ENCODE measurements at places on chromosomes 3 and 15.

DNA sequence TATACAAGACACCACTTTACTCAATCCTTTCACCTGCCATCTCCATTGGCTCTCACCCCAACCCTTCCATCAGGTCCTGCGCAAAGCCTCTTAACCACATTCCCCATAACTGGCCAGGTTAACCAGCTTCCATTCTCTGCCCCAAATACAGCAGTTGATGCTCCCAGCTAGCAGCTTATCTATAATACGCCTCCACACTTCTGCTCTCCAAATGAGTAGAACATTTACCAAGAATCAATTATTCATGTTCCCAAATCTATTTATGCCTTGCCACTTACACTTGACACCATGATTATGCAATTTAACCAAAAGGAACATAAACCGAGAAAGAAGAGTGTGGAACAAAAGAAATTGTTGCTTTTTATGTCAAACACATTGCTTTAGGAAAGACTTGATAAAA, 103.7 kb upstream of the TPM1 start:
- DNase-seq = no peak

DNA sequence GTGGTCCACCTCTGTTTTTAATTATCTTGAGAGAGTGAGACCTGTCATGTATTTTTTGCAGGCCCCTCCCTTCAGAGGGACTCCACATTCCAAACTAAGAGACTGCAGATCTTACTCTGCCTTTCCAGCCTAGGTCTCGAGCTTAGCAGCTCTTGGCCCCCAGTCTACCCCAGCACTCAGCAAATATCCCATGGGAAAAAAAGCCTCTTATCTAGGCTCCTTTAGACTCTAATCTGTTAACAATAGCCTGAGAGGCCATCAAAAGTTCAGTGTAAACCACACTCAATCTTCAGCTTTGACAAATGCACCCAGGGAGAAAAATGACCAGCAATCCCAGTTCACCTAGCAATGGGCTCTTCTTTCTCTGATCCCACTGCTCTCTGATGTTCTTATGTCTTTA, 8.6 kb upstream of the BLM start:
- DNase-seq = no peak

- no peak for DNase-seq
Observed at GRCh38 chr3:12893247-12893646, 51.9 kb upstream of the RPL32 start.

DNA sequence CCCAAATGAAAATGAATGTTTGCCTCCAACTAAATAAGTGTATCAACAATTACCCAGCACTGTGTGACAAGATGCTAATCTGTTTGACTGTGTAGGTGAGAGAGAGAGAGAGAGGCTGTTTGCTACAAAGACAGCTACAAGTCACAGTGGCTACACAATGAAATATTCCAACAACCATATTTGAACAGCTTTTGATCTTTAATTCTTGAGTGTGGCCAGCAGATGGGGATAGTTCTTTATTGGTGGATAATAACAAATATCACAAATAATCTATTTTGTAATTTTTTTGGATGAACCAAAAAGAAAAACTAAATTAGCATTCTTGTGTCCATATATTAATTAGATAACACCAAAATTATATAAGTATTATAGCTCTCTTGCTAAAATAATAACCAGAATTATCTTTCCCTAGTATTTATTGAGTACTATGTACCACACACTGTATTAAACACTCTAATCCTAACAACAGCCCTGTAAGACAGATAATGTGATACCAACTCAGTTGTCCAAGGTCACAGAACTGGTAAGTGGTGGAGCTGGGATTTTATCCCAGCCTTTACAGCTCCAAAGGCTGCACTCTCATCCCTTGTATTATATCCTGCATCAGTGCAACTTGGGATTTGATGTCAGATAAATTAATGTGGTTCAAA, 61.9 kb upstream of the C3orf80 start:
- no peak for DNase-seq

GRCh38 chr3:72383883-72384282, 464.4 kb downstream of the SHQ1 start:
- DNase-seq = no peak

DNA sequence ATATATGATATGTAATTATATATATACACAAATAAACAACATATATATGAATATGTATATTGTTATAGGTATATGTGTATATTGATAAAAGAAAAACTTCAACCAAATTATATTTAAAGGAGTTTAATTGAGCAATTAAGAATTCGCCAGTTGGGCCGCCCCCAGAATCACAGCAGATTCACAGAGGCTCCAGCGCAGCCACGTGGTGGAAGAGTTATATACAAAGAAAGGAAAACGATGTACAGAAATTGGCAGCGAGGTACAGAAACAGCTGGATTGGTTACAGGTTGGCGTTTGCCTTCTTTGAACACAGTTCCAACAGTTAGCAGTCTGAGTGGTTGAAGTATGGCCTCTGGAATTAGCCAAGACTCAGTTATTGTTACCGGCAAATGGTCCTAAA, 137.3 kb upstream of the SLC24A5 start:
- no peak for DNase-seq

DNA sequence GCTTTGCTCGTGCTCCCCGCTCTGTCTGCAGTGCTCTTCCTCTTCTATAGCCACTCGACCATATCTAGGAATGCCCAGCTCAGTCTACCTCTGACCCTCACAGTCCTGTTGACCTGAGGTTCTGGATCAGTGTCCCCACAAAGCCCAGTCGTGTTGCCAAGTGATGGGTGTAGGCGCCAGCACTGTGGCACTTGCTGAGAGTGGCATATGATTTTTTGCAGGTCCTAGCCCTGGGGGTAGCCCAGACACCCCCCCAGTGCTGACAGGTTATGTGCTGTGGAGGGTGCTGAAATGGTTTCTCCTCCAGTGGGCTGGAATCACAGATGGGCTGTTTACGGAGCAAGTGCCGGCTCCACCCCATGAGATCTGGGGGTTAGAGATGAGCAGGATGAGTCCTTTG, 32.5 kb downstream of the ACAD9 start:
- no peak for DNase-seq

- DNase-seq = no peak
Observed at GRCh38 chr3:12982619-12983101, 90.6 kb downstream of the IQSEC1 start.

DNA sequence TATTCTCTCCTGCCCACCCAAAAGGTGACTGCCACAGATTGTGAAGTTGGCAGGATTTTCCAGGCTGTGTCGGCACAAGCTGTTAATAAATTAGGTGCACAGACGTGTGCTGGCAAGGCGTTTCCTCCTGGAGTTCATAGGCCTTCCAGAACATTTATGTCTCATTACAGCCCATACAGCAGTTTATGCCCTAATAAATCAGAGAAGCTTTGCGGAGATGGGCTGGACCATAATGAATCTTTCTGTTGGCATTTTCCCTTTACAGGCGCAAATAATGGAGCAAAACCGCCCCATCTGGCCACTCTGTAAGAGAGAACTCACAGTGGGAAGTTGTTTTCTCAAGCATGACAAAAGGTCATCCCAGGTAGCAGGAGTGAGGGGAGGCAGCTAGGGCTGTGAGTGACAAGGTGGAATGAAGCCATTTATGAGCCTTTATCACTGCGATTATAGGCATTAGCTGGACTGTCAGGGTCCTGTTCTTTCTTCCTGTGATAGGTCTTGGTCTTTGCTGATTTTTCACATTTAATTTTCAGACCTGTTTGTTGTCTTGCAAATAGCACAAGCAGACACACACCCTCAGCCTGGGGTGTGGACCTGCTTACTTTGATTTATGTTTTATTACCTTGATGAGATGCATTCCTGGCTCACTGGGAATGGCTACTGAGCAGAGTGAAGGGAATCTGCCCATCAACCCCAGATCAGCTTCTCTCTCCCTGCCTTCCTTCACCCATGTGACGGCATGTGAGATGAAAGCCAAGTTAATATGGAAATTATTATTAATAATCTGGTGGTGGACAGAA, 257.5 kb downstream of the LRTM1 start:
- no peak for DNase-seq

DNA sequence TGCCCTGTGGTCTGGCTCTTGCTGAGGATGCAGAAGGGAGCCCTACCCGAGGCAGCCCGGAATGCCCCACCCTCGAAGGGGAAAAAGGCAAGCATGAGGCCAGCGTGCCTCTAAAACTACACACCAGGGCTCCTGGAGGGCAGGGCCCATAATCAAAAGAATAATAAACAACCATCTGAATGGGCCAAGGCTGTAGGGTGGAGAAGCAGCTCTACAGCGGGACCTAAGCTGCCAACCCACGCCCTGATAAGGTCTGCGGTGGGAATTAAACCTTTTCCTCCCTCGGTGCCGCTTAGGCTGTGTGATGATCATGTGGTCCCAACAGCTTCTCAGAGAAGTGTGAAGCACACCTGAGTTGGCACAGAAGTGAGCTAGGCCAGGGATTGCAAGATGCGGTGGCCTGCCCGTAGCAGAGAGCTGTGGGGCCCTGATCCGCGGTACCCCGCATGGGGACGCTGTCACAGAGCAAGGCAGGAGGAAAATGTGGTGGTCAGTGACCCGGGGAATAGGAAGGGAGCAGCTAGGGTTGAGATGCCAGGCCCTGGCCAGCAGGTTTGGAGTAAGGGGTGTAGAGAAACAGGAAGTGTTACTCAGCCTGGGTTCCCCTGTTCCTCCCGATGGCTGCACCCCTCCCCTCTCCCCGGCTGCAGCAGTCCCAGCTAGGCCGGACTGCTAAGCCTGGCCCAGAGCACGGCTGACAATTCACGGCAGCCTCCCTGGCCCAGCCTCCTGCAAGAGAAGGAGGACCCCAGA, 1.1 kb upstream of the C15orf62 start:
- DNase-seq = no peak

DNA sequence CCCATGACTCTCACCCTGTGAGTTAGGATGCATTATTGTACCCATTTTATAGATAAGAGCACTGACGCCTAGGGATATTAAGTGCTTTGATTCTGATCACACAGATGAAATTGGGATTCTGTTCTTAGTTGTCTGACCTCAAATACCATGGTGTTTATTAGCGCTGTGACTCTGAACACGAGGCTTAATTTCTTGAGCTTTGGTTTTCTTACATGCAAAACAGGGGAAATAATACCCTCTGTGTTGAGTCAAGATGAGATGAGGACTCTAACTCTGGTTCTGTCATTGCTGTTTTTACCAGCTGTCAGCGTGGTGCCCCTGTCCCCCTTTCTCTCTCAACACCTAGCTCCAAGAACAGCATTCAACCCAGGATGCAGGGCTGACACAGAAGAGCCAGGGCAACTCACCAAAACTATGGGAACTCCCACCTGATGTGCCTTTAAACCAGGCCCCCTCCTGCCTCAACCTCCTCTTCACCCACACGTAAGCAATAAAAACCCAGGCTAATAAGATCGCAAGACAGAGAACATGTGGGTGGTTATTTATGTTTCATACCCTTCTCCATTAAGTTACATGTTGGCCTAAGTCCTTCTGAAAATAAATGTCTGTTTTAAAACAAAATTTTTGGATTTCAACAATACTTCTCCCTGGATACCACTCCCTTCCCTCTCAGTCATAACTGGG, 100.1 kb upstream of the SPATA12 start:
- no peak for DNase-seq

GRCh38 chr3:64828276-64828675, 140.5 kb upstream of the ADAMTS9 start:
- no peak for DNase-seq

DNA sequence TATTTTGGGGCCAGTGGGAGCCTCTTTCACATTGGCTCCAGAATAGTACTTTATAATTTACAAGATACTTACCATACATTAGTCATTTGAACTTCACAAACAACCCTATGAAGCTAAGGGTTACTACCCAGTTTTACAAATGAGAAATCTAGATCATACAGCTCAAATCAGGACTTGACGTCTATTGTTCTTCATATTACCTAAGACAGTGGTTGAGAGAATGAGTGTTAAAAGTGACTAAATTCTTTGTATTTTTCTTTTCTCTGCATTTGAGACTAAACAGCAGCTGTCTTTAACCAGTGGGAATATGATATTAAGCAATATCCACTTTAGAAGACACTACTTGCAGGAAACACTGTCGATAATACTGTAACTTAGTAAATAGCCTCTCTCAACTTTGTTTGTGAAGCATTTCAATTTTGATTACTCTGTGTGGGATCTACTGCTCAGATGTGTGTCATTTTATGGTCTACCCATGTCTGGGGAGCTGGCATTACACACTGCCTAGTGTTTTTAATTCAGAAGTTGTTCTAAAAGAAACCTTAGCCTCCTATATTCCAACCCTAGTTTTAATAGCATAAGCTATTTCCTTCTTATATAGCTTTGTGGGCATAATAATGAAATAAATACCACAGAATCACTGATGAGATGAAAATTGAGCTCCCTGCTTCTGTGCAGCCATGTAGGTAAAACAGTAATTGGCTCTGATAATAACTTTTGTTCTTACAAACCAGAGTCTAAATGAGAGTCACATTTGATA, 45.9 kb downstream of the IQCH start:
- no peak for DNase-seq

GRCh38 chr3:111246967-111247760, 175.5 kb downstream of the NECTIN3 start:
- no peak for DNase-seq

GRCh38 chr3:99413504-99413903, 224.9 kb upstream of the COL8A1 start:
- DNase-seq = no peak

DNA sequence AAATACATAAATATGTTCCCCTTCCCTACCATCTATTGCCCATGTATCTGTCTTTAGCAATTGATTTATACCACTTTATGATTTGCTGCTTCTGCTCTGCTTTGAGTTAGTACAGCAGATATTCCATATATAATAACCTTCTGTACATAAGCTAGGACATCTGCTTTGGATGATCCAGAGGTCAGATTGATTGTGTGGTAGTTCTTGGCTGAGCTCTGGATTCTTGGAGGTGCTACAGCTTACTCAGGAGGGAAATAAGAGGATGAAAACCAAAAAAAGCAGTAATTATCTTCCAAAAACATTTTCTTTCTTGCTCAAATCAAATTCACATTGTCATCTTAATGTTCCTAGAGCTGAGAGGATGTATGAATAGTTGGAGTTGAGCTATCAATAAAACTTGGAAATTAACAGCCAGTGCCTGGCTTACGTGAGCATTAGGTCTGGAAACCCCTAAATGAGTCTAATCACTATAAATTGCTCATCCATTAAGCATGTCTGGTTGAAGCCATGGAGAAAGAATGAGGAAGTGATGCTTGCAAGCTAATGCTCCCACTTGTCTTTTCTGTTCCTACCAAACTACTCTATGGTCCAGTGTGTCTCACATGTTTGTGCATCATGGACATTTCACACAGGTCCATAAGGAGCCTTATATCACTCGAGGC, 36.3 kb upstream of the TMEM42 start:
- no peak for DNase-seq

GRCh38 chr3:45473841-45474240, 85.5 kb downstream of the LARS2 start:
- no peak for DNase-seq

GRCh38 chr3:112357930-112358780, 25.2 kb downstream of the CD200 start:
- no peak for DNase-seq

- DNase-seq = peak; percentile 80
Observed at GRCh38 chr3:188294823-188295487, 141.0 kb downstream of the LPP start.

GRCh38 chr3:57980416-57980815, 27.8 kb upstream of the FLNB start:
- no peak for DNase-seq

GRCh38 chr15:42457445-42458442, 33.2 kb downstream of the ZNF106 start:
- peak; percentile 34 for DNase-seq

GRCh38 chr3:60775985-60776384, 475.3 kb downstream of the FHIT start:
- no peak for DNase-seq

All from head of caudate nucleus (tissue), 42 donors.